Mesenchymal stem cell (in vitro differentiated cells and primary cell): ENCODE measurements at places on chromosomes 13 and 19.
A peak's percentile ranks its signal among the peaks of the same experiment; 100 is the strongest.

DNA sequence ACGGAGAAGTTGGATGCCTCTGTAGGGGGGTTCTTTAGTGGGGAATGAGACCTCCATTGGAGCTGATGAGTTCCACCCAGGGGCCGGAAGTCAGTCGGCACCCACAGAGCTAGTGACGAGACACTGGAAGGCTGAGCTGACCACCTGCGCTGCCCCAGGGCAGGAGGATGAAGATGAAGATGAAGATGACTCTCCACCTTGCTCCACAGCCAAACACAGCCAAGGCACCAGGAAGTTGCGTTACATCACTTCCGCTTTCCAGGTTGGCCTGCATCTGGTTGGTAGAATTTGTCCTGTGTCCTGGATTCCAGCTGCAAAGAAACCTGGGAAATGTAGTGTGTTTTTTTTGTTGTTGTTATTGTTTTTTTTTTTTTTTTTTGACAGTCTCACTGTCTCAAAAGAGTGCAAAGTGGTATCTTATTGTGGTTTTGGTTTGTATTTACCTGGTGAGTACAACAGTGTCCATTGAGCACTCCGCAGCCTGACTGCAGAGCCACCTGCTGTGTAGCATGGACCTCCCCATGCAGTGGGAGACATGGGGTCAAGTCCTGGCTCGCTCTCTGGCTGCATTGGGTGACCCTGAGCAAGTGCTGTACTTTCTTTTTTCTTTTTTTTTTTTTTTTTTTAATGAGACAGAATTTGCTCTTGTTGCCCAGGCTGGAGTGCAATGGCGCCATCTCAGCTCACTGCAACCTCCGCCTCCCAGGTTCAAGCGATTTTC, 1.9 kb downstream of the TBC1D17 start:
- no peak overlapping the region for H3K4me3 ChIP-seq
- DNase-seq, result no peak
- no peak overlapping the region for H3K27ac ChIP-seq
- H3K27me3 ChIP-seq, result no peaks in the 10 kb centered on the region
- peaks cover 26% of the 10 kb centered on the region for H3K4me1 ChIP-seq

- H3K36me3 ChIP-seq, result peaks cover 3% of the 10 kb centered on the region
- peak; percentile 66 for DNase-seq
- H3K27me3 ChIP-seq, result no peaks in the 10 kb centered on the region
- no peak overlapping the region for H3K27ac ChIP-seq
- no peak overlapping the region for H3K4me3 ChIP-seq
- H3K4me1 ChIP-seq, result peaks cover 2% of the 10 kb centered on the region
Observed at GRCh38 chr13:102682727-102683126, 12.1 kb downstream of the METTL21C start.

DNA sequence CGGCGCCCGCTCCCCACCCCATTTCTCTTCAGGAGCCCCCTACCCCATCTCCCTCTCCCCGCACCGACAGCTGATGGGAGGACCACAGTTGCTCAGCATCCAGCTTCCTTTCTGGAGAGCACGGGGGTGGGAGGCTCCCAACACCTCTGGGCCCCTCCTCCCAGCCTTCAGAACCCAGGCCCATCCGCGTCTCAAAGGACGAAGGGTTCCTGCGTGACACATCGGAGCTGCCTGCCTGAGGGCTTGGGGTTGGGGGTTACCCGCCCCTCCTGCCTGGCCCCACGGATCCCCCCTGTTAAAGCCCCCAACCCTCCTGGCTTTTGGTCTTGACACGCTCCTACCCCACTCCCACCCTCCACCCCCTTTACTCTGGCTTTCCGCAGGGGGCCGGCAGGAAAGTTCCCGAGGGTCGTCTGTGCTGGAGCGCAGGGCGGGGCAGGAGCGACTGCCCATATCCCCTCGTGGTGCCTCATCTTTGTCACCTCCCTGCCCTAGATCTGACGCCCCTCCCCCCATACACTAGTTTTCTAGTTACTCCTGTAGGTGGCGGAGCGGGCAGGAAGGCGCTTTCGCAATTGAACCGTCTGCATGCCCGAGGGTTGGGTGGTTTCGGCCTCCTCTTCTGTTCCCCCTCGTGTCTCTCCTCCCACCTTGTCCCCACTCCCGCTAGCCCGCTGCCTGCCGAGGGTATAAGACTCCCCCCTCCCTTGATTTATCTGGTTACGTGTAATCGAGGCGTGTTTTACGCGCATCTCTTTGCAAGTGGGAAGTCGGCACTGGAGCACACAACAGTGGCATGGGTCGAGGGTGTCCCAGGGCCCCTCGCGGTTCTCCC, 924 bp downstream of the TRAPPC5 start:
- peaks cover 17% of the 10 kb centered on the region for H3K4me1 ChIP-seq
- H3K27me3 ChIP-seq, result peaks cover 18% of the 10 kb centered on the region
- H3K36me3 ChIP-seq, result peaks cover 32% of the 10 kb centered on the region
- H3K4me3 ChIP-seq, result peak overlapping the region; percentile 93
- DNase-seq, result peak; percentile 71

GRCh38 chr13:24642219-24642618, 38.0 kb upstream of the ATP12A start:
- H3K4me3 ChIP-seq, result no peak overlapping the region
- H3K27me3 ChIP-seq, result no peaks in the 10 kb centered on the region
- no peaks in the 10 kb centered on the region for H3K4me1 ChIP-seq
- H3K36me3 ChIP-seq, result no peaks in the 10 kb centered on the region
- no peak overlapping the region for H3K27ac ChIP-seq
- no peak for DNase-seq
